ENCODE measurements at places on chromosomes 1 and 21.
A peak's percentile ranks its signal among the peaks of the same experiment; 100 is the strongest.

- DNase-seq: no peak
Measured at GRCh38 chr1:35047188-35047858, 15.6 kb upstream of the ZMYM6 start.

DNA sequence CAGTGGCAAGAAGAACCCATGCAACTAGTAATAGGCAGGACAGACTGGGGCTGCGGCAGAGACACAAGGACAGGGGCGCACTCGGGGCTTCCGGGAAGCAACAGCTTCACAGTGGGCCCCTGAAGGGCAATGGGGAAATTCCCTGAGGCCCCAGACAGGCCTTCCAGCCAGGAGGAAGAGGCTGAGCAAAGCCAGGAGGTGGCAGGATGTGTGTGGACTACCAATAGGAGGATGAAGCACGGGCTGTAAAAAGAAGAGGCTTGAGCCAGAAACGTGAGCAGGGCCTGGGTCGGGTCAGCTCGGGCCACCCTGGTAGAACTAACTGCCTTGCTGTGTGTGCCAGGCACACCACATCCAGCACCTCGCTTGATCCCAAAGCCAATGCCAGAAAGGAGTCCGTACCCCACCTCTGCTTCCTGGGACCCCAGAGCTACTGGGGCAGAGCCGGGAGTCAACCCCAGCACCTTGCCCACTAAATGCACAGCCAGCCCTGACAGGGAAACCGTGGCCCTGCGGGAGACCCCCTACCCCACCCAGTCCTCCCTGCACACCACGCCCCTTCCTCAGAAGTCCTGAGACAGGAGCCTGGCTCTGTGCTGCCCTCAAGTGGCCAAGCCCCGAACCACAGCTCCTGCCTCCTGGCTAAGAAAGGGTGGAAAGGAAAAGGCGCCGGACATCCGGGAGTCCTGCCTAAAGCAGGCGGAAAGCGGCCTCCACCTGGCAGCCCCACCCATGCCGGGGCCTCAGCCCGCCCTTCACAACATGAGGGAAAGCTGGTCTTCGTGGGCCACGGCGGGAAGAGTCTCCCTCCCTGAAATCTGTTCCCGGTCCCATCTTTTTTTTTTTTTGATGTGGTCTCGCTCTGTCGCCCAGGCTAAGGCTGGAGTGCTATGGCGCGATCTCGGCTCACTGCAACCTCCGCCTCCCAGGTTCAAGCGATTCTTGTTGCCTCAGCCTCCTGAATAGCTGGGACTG is 33.7 kb downstream of the TTC39A start:
- peak; percentile 69 for DNase-seq

- DNase-seq: no peak
Measured at GRCh38 chr1:167849666-167850065, 64.3 kb downstream of the ADCY10 start.

- DNase-seq: peak; percentile 51
Measured at GRCh38 chr21:38766987-38767722, 38.6 kb upstream of the ETS2 start.

GRCh38 chr1:162292422-162292849 is 84.2 kb downstream of the SPATA46 start:
- no peak for DNase-seq

DNA sequence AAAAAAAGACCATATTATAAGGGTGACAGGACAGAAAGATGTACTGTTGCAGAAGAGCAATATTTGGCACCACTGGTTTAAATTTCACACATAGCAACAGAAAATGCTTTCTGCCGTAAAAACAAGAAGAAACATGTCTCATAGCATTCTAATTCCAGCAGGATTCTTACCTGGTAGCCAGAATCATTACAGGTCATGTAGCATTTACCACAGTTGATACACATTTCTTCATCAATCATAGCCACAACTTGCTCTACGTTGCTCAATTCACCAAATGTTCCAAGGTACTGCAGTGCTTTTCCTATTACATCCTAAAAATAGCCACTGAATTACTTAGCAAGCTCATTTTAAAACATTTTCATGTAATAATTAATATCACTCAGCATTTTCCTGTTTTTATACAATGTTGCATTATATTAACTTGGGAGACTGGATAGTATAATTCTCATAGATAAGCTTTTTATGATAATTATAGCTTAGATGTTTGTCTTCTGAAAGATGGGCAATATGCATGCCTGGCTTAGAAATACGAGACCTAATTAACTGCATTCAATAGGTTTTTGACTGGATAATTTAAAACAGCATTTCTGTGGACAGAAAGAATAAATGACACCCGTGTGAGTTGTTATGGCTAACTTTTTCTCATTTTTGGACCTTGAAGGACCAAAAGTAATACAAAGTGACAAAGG is 360.7 kb downstream of the PTBP2 start:
- no peak for DNase-seq

- DNase-seq: no peak
Measured at GRCh38 chr1:25563330-25564215, 20.2 kb downstream of the LDLRAP1 start.

DNA sequence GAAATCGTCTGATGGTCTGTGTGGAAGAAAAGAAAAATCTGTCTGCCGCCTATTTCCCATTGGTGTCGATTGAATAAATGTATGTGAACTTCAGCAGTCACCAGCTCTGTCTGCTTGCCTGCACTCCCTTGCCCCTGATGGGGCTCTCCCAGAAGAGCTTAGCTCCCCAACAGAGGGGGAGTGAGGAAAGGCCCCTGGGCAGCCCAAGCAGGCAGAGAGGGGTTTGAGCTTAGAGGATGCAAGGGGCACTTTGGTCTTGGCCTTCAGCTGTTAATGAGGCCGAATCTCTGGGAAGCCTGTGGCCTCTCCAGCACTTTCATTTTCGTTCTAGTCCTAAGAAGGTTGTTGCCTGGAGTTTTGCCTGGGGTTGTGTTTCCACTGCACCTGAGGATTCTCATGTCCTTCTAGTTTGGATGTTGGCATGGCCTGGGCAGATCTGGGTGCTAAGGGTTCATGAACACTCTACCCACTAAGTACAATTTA is 2.8 kb downstream of the FOXD2 start:
- no peak for DNase-seq

GRCh38 chr1:43274125-43274803 is 4.5 kb downstream of the TMEM125 start:
- peak; percentile 24 for DNase-seq

- no peak for DNase-seq
Measured at GRCh38 chr1:205587581-205587980, 44.2 kb downstream of the ELK4 start.

- no peak for DNase-seq
Measured at GRCh38 chr1:234348964-234349363, 24.3 kb upstream of the COA6 start.

DNA sequence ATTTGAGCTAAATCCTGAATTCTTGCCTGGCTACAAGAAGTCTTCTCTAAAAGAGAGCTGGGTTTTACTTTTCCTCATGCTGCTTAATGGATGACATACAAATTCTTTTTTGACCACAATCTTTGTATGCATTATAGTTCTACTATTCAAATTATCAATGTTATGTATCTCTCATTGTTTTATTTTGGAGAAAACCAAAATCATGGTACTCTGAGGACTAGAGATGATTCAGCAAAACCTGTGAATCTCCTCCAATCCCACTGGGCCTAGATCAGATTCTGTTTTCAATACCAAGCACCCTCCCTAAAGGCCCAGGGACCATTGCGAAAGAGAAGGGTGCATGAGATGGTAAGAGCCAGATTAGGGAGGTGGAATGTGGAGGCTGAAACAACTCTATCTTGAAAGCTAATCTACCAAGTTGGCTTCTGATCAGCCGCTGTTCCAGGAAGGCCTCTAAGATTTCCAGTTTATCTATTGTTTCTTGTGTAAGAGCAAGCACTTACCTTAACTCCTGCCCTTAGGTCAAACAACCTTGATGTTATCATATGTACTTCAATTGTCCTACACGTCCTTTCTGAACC is 547.2 kb downstream of the PLPP3 start:
- no peak for DNase-seq

GRCh38 chr1:28893403-28894102 is 20.8 kb upstream of the EPB41 start:
- DNase-seq: no peak

DNA sequence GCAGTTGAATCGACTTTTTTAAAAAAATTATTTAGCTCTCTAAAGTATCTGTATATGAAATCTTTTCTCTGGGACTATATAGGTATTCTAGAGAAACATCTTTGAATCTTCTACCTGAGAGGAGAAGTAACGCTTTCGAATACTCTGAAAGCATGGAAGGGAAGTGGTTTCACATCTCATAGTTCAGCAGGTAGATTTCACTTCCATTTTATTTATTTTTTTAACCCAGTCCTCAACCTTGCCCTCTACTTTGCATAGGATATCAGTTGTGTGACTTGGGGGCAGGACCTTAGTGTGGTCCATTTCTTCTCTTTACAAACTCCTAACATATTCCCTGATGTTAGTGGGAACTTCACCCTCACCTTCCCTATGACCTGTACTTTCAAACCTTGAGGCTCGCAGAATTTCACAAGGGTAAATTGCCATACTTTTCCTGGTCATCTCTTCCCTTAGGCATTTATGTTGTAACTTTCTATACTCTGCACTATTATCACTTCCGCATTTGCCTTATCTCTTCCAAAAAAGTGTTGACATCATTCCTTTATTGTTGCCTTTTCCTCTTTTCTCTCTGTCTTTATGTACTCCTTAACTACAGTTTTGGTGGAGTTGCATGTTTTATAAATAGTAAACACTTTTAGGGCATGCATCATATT is 1208.5 kb upstream of the ADGRL4 start:
- DNase-seq: no peak

- DNase-seq: no peak
Measured at GRCh38 chr1:1609822-1610485, 5.3 kb upstream of the MIB2 start.

DNA sequence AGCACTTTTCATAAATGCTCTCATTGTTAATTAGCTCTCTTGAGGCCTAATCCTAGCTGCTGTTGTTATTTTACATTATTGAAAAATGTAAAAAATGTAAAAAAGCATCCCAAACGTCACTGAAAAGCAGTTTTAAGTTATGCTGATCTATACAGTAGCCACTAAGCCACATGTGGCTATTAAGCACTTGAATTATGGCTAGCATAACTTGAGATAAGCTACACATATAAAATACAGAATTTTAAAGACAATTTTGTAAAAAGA is 18.4 kb upstream of the DNASE2B start:
- DNase-seq: no peak

GRCh38 chr1:156963621-156964020 is 43.2 kb downstream of the LRRC71 start:
- peak; percentile 34 for DNase-seq

GRCh38 chr1:112454316-112454715 is 54.4 kb upstream of the WNT2B start:
- no peak for DNase-seq

- DNase-seq: no peak
Measured at GRCh38 chr1:189424746-189425331, 1052.8 kb downstream of the BRINP3 start.

DNA sequence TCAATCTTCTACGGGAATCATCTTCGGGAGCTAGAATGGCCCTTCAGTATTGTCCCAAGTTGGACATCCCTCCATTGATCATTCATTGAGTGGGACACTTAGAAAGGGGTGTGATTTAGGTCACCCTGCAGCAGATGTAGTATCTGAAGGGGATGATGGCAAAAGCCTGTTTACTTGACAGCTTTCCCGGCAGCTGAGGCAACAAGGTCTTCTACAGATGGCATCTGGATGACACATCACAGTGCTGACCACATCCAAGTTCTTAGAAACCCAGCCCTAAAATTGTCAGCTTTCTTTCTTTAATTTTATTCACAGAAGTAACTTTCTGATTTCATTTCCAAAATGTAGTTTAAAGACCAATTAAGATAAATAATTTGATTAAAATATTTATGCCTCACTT is 150.3 kb downstream of the AMY1C start:
- no peak for DNase-seq

DNA sequence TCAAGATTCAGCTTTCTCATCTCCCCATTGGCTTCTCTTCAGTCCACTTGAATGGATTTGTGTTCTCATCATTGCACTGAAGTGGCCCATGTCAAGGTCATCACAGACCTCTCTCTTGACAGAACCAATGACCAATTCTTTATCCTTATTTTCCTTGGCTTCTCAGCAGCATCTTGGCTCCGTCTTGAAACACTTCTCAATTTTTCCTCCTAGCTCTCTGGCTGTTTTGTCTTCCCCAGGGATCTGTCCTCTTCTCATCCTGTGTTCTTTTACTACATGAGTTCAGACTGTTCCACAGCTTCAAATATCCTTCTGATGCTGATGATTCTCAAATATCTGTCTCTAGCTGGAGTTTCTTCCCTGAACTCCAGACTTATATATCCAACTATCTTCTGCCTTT is 78.6 kb downstream of the COLGALT2 start:
- no peak for DNase-seq

GRCh38 chr1:236425031-236425663 is 31.1 kb downstream of the EDARADD start:
- DNase-seq: no peak

DNA sequence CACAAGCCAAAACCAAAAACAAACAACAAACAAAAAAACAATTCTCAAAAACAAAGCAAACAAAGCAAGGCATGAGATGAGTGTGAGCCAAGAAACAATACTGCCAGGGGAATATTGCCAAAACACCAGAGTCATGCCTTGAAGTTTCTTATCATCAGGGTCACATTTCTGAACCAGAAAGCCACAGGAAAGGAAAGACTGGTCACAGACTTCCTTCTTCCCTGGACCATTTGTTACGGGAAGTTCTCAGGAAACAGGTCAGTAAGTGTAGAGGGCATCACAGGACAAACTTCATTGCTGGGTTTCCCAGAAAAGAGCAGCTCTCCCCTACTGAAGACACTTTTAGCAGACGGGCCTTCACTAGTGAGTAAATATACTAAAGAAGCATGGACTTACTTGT is 191.2 kb downstream of the GABPA start:
- DNase-seq: no peak

GRCh38 chr1:151325646-151326429 is 1.4 kb downstream of the PI4KB start:
- no peak for DNase-seq

DNA sequence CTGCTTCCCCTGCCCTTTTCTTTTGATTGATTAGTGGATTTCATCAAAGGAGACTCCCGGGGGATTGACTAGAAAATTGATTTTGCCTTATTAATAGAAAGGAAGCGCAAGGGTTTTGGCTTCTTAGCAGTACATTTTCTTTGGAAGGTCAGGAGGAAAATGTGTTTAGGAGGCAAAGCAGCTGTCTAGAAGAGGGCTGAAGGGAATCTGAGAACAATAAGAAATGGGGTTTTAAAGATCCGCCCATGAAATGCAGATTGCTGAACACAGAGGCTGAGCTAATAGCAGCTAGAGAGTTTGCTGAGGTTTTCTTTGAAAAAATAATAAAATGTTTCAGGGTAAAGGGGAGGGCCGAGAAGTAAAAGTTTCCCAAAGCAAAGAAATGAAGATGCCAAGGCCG is 4.9 kb downstream of the SERTAD4 start:
- DNase-seq: no peak
